ENCODE measurements at places on chromosomes 5 and 9. TPM values are rescaled to one million over a fixed set of nuclear protein-coding genes. Genes with fewer than 3 reads are reported as not detected.

DNA sequence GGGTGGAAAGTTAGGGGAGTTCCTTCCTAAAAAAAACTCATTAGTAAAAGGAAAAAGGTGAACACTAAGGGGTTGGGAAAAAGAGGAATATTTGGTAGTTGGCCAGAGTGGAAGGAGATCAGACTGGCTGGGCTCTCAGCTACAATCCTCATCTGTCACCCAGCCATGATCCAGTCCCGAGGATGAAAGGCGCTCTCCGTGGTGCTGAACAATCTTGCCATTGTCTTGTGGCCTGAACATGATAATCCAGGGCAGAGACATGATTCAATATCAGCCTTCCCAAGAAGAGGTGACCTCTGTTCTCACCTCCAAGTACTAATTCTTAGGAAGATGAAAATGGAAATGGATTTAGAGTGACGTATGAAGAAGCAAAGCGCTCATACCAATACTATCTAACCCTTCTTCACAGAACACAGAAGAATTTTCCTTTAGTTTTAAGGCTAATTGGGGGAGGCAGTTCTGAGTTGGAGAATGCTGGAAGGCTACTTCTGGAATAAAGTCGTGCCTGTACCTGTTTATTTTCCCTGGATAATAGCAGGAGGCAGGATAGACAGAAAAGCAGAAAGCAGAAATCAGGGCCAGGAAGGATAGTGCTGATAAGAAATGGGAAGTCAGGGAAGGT is 36.6 kb upstream of the MYORG start:
- DNase-seq = no peak

GRCh38 chr5:107127878-107128277 is 542.9 kb downstream of the EFNA5 start:
- no peak for DNase-seq

GRCh38 chr5:93571114-93571949 is 9.7 kb downstream of the NR2F1-AS1 start:
- no peak for DNase-seq

DNA sequence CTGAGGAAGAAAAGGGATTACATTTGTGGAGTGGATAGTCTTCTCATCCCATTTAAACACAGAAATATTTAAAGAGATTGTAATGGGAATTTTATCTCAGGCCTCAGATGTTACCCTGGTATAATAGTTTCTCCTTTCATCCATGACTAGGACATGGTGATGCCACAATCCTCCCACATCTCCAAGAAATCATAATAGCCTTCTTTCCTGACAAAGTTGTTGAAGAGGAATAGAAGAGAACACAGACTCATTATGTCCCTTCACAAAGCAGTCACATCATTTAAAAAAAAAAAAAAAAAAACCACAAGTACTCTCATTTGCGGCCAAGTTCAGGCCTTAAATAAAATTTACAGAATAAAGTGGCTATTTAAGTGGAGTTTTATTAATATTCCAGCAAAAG is 359.6 kb downstream of the DEPDC1B start:
- DNase-seq = no peak

- no peak for DNase-seq
Measured at GRCh38 chr9:20352591-20352990, 269.7 kb downstream of the MLLT3 start.

- DNase-seq = peak; percentile 39
Measured at GRCh38 chr9:35826071-35826701, 2.3 kb downstream of the FAM221B start.

The CNTNAP3B gene
- total RNA-seq = 26.0 TPM

DNA sequence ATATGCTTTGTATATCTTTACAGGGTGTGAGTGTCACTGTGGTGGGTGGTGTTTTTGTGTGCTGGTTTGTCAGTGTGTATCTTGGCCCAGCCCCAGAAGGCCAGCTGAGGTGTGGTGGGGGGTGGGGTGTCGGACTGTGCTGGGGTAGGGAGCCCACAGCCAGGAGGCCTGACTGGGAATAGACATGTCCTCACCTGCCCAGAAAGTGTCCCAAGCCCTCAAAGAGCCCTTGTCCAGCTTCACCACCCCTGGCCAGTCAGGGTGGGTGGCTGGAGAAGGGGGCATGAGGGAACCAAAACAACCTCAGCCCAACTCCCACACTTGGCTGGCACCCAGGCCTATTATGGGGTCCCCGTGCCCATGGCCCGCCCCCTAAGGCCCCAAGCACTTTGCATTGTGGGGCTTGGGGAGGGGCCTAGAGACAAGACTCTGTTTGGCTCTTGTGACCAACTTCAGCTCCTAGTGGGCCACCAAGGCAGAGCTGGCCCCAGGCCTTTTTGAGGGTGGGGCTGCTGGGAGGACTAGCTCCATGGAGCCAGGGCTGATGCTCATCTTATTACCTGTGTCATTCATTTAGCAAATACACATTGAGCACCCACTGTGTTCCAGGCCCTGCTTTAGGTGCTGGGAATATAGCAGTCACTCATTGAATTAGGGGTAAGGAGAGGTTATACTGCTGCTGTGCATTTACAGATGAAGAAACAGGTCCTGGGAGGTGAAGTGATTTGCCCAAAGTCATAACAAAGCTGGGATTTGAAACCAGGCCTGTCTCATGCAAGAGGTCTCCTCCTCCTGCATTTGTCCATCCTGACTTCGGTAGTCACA is 56.2 kb upstream of the PSD2 start:
- no peak for DNase-seq

DNA sequence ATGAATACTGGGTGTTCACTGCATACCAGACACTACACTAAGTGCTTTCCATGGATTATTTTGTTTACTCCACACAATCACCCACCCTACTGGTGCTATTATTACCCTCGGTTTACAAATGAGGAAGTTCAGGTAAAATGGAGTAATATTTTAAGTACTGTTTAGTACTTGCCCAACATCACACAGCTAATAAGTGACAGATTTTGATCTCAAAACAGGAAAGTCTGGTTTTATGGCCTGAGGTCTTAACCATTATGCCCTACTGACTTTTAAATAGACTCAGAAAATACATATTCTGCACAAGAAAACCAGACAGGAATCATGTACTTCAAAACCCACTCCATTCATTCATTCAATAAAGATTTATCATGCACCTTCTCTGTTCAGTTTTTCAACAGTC is 431.0 kb upstream of the TLE4 start:
- no peak for DNase-seq

The FOXI1 gene
- total RNA-seq = not detected

GRCh38 chr5:105695941-105696340 is 1974.8 kb downstream of the EFNA5 start:
- DNase-seq = no peak

The ZDHHC11 gene
- total RNA-seq = 4.3 TPM

All from sigmoid colon (tissue), 7 donors.